Right atrium auricular region (tissue), 2 donors: ENCODE measurements at places on chromosomes 4 and X. TPM values are rescaled to one million over a fixed set of nuclear protein-coding genes. Genes with fewer than 3 reads are reported as not detected.

- no peak for DNase-seq
These were observed 64.8 kb downstream of the MAD2L1 start for GRCh38 chr4:120001850-120002249.

- no peak for DNase-seq
These were observed 7.7 kb downstream of the S100P start for GRCh38 chr4:6701371-6701770.

DNA sequence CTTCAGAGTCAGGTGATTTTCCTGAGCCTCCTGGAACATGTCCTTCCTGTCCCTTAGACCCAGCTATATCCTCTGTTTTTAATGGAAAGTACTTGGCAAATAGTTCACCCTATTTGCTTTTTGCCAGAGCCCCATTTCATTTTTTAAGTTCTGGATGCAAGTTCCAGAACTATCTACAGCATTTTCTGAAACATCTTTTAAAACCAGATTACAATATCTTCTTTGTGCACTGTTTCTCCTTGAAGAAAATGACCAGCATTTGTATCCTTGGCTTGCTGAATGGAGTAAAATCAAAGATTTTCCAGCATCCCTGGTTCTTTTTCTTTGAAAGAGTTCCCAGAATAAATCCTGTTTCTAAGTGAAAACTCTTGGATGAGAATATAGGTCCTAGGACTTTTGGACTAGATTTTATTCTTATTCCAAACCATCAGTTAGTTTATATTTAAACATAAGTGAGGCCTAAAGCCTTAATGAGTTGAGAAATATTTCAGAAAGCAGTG, 224.3 kb downstream of the ANK2 start:
- no peak for DNase-seq

The DRP2 gene
- total RNA-seq = not detected
